ENCODE measurements at places on chromosomes 5 and 9. TPM values are rescaled to one million over a fixed set of nuclear protein-coding genes. Genes with fewer than 3 reads are reported as not detected.

Gene WNK2
- total RNA-seq = not detected

Gene COL15A1
- not detected for total RNA-seq

Gene SEMA6A
- 0.31 TPM for total RNA-seq

Gene RNF14
- 16.5 TPM for total RNA-seq

Gene CCDC183
- 1.8 TPM for total RNA-seq

Gene SH3GL2
- total RNA-seq = not detected

Gene ENHO
- total RNA-seq = 1.4 TPM

Gene PDCD1LG2
- total RNA-seq = 0.50 TPM

Gene IGFBPL1
- not detected for total RNA-seq

Gene ELOVL7
- 40.1 TPM for total RNA-seq

Gene PCDHA1
- not detected for total RNA-seq

DNA sequence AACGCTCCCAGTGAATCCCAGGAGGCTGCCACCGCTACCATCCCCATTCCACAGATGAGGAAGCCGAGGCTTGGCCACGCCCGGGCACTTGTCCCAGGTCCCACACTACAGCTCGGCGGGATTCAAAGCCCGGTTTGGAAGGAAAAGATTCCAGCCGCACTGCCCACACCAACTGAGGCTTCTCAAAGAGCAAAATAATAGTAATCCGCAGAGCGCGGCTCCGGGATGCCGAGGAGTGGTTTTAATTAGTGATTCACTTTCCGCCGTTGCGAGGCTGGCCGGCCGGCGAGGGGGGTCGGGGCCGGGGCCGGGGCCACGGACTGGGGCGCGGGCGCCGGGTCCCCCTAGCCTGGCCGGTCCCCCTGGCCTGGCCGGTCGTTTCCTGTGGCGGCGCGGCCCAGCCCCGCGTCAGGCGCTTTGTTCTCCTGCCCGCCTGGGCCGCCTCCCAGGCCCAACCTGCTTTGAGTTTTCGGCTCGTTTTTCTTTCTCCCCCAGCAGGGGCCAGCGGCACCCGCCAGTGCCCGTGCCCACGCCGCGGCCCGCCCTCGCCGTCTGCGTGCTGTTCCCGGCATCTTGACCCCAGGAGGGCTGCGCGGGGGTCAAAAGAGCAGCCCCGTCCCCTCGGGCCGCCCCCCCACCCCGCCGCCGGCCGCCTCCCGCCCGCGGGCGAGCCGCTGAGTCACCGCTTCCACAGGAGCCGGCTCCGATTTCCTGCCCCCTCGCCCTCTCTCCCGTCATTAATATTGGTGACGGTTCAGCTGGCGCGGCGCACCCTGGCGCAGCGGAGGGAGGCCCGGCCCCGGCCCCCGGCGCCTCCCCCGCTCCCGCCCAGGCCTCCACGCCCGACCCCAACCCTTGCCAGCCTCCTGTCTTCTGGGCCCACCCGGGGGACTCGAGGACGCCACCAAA lies 31.2 kb downstream of the FGF18 start:
- peaks cover 4% of the 10 kb centered on the region for H3K36me3 ChIP-seq
- no peak overlapping the region for H3K27ac ChIP-seq
- no peak for DNase-seq

DNA sequence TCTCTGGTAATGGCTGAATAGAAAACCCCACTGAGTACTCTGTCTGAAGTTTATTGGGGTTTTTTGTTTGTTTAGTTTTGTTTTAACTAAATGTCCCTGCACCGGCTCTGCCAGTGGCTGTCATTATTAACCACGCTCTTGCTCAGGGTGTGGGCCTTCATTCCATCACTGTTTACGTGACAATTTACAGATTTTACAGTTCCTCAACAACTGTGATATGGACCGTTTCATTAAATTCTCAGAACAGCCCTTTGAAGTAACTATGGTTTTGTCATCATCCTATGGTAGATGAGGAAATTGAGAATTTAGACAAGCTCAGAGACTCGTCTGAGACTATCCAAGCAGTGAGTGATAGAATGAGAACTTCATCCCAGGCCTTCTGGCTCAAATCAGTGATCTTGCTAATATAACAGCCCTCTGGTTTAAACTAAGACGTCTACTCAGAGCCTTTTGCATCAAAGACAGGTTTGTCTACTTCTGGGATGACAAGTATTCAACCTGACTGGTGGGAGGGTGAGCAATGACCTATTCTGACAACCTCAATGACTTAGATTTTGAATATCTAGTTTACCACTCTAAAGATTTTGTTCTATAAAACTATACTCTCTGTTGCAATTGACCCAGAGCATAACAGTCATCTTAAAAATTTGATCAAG lies 77.3 kb upstream of the MAP3K1 start:
- H3K4me1 ChIP-seq = peaks cover 40% of the 10 kb centered on the region
- H3K27ac ChIP-seq = peak overlapping the region; percentile 95
- H3K4me3 ChIP-seq = peak overlapping the region; percentile 19
- DNase-seq = no peak
- H3K36me3 ChIP-seq = peaks cover 2% of the 10 kb centered on the region
- H3K27me3 ChIP-seq = no peaks in the 10 kb centered on the region

DNA sequence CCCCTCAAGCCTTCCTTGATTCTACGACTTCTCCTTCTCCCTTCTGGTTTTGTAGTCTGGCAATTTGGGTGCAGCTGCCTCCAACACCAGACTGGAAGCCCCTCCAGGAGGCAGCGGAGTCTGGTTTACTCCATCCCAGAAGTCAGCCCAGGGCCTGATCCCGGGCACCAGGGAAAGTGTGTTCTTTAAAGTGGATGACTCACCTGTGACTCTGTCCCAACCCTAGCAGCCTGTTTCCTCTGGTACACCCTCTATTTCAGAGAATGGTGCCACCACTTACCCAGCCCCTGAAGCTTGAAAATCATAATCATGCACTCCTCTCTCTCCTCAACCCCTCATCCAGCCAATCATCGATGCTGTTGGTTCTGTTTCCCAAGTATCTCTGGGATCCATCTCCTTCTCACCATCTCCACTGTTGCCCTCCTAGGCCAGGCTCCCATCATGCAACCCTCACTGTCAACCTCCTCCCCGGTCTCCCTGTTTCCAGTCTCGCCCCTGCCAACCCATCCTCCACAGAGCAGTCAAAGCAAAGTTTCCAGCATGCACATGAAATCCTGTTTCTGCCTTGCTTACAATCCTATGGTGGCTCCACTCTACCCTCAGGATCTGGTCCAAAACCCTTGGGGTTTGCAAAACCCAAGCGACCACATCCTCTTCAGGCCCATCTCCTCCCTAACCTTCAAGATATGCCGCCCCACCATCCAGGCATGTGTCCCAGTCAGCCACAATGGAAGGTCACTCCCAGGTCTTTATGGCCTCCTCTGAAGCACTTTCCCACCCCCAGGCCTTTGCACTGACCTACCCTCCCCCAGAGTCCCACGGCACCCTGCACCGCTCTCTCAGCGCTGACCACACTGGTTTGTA lies 10.5 kb downstream of the LHX6 start:
- no peak overlapping the region for H3K27ac ChIP-seq
- DNase-seq = no peak
- H3K27me3 ChIP-seq = peaks cover 89% of the 10 kb centered on the region
- peaks cover 30% of the 10 kb centered on the region for H3K4me1 ChIP-seq

GRCh38 chr5:88678770-88679381 lies 204.1 kb downstream of the MEF2C start:
- no peak overlapping the region for H3K4me3 ChIP-seq
- no peak for DNase-seq
- H3K27me3 ChIP-seq = peaks cover 80% of the 10 kb centered on the region
- H3K4me1 ChIP-seq = peaks cover 16% of the 10 kb centered on the region
- peaks cover 9% of the 10 kb centered on the region for H3K36me3 ChIP-seq

GRCh38 chr5:145960848-145961600 lies 24.6 kb downstream of the SH3RF2 start:
- H3K36me3 ChIP-seq = no peaks in the 10 kb centered on the region
- no peak overlapping the region for H3K27ac ChIP-seq
- no peaks in the 10 kb centered on the region for H3K4me1 ChIP-seq
- no peak for DNase-seq
- no peak overlapping the region for H3K4me3 ChIP-seq

- peaks cover 2% of the 10 kb centered on the region for H3K36me3 ChIP-seq
- H3K27me3 ChIP-seq = peaks cover 17% of the 10 kb centered on the region
- no peak overlapping the region for H3K27ac ChIP-seq
Observed at GRCh38 chr5:127076315-127077129, 3.2 kb upstream of the C5orf63 start.

- H3K36me3 ChIP-seq = peaks cover 8% of the 10 kb centered on the region
- H3K4me3 ChIP-seq = no peak overlapping the region
- H3K27ac ChIP-seq = no peak overlapping the region
Observed at GRCh38 chr9:34454571-34455065, 3.8 kb downstream of the FAM219A start.

DNA sequence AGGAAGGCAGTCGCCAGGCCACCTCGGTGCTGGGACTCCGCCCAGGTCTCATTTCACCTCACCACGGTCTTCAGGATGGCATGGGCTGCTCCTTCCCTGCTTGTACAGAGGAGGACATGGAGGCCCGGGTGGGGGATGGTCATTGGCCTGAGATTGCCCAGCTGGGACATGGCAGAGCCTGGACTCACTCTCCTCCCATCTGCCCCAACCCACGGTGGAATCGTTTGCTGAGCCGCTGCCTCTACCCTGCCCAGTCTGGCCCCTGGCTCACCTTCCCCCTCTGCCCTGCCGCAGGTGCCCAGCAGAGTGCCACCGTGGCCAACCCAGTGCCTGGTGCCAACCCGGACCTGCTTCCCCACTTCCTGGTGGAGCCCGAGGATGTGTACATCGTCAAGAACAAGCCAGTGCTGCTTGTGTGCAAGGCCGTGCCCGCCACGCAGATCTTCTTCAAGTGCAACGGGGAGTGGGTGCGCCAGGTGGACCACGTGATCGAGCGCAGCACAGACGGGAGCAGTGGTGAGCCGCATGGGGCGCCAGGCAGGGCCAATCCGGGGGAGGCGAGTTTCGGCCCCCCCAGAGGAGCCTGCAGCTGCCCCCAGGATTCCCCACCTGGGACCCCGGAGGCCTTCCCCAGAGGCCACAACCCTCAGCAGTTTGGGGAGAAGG lies 36.7 kb downstream of the HK3 start:
- peaks cover 6% of the 10 kb centered on the region for H3K4me1 ChIP-seq
- H3K27me3 ChIP-seq = peaks cover 46% of the 10 kb centered on the region
- DNase-seq = no peak
- no peaks in the 10 kb centered on the region for H3K36me3 ChIP-seq
- no peak overlapping the region for H3K4me3 ChIP-seq

DNA sequence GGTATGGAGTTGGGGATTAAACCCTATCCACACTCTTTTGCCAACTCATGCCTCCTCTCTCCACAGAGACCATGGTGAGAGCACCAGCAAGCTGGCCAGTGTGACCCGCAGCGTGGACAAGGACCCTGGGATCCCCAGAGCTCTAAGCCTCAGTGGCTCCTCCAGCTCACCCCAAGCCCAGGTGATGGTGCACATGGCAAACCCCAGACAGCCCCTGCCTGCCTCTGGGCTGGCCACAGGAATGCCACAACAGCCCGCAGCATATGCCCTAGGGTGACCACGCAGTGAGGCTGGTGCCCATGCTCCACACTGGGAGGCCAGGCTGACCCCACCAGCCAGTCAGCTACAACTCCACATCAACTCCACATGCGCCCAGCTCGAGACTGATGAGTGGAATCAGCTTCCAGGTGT lies 11.5 kb upstream of the CARD19 start:
- no peak overlapping the region for H3K4me3 ChIP-seq
- H3K27me3 ChIP-seq = no peaks in the 10 kb centered on the region
- H3K27ac ChIP-seq = peak overlapping the region; percentile 68
- peaks cover 11% of the 10 kb centered on the region for H3K36me3 ChIP-seq
- H3K4me1 ChIP-seq = peaks cover 19% of the 10 kb centered on the region

GRCh38 chr5:74285675-74286280 lies 354.8 kb downstream of the ENC1 start:
- H3K27ac ChIP-seq = no peak overlapping the region
- H3K4me1 ChIP-seq = no peaks in the 10 kb centered on the region
- H3K27me3 ChIP-seq = peaks cover 53% of the 10 kb centered on the region
- no peak for DNase-seq
- no peaks in the 10 kb centered on the region for H3K36me3 ChIP-seq

GRCh38 chr5:54087436-54087835 lies 222.9 kb downstream of the ARL15 start:
- H3K4me3 ChIP-seq = no peak overlapping the region
- H3K27me3 ChIP-seq = no peaks in the 10 kb centered on the region
- no peaks in the 10 kb centered on the region for H3K36me3 ChIP-seq
- no peak for DNase-seq
- H3K4me1 ChIP-seq = no peaks in the 10 kb centered on the region

- no peak overlapping the region for H3K4me3 ChIP-seq
- H3K36me3 ChIP-seq = peaks cover 10% of the 10 kb centered on the region
- peaks cover 3% of the 10 kb centered on the region for H3K4me1 ChIP-seq
- peaks cover 81% of the 10 kb centered on the region for H3K27me3 ChIP-seq
- no peak for DNase-seq
Observed at GRCh38 chr5:142640316-142641005, 45.4 kb downstream of the FGF1 start.

DNA sequence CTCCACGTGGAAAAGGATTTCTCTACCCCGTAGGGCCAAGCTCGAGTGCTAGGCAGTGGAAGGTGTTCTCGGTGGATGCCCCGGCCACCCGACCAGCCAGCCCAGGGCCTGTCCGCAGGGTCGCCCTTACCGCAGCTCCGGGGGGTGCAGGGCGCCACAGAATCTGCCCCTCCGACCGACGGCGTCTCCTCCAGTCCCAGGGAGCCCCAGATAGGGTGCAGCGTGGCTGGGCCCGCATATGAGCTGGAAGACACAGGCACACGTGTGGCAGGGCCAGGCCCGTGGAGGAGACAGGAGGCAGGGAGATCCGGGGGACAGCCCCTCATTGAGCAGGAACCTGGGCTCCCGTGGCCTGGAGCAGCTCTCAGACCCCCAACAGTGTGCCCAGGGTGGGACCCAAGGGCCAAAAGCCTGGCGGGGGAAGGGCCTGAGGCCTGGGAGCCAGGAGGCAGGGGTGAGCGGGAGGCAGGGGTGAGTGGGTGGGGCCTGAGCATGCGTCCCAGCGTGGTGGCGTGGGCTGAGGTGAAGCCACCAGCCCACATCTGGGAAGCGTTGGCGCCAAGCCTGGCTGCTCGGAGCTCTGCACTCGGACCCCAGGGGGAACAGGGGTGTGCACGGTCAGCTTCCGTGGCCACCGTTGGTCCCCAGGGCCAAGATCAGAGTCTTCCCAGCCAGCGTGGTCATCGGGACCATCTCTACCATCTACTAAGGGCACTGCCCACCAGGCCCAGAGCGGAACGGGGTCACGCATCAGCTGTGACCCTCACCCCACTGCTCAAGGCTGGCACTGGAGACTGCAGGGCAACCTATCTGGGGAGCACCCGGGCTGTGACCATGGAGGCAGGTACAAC lies 22.2 kb downstream of the CCDC187 start:
- H3K27ac ChIP-seq = no peak overlapping the region
- DNase-seq = no peak
- peaks cover 21% of the 10 kb centered on the region for H3K27me3 ChIP-seq
- peaks cover 11% of the 10 kb centered on the region for H3K4me1 ChIP-seq
- peaks cover 2% of the 10 kb centered on the region for H3K36me3 ChIP-seq

GRCh38 chr5:159427180-159428012 lies 97.1 kb upstream of the IL12B start:
- H3K4me1 ChIP-seq = peaks cover 18% of the 10 kb centered on the region
- no peaks in the 10 kb centered on the region for H3K36me3 ChIP-seq
- peak overlapping the region; percentile 22 for H3K27ac ChIP-seq
- H3K4me3 ChIP-seq = peak overlapping the region; percentile 60
